Activated naive CD8-positive, alpha-beta T cell treated with anti-CD3 and anti-CD28 coated beads for 36 hours (primary cell): ENCODE measurements at places on chromosomes 5 and 9.

DNA sequence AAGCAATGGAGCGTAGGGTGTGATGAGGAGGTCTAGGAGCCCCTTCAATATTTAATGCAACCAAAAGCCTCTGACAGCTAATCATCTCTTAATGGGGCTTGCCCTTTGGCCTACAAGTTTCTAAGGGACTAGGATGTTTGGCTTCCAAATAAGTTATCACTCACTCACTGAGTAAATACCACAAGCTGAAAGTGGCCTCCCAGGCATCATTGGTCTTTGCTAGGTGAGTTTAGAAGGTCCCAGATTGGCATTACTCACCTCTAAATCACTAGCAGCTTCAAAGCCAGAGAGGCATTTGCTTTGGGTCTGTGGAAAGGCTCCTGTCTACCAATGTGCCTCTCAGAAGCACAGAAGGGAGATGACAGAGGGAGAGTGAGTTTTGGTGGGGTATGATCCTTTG is 344.2 kb downstream of the NTRK2 start:
- DNase-seq, result no peak

DNA sequence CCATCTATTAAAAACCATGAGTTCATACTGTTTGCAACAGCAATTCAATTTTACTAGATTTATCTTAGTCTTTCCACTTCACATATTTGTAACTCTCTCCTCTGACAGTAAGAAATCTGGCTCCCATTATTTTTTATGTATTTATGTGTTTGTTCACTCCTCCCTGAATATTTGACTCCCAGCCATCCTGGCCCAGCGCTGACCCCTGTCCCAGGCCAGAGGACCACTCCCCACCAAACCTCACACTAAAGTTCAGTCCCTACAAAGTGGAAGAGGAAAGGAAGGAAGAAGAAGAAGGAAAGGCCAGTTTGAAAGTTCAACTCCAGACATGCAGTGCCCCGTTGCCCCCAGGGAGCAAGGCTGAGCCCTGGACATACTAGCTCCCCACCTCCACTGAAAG is 271.8 kb downstream of the ADAMTSL1 start:
- DNase-seq, result no peak

DNA sequence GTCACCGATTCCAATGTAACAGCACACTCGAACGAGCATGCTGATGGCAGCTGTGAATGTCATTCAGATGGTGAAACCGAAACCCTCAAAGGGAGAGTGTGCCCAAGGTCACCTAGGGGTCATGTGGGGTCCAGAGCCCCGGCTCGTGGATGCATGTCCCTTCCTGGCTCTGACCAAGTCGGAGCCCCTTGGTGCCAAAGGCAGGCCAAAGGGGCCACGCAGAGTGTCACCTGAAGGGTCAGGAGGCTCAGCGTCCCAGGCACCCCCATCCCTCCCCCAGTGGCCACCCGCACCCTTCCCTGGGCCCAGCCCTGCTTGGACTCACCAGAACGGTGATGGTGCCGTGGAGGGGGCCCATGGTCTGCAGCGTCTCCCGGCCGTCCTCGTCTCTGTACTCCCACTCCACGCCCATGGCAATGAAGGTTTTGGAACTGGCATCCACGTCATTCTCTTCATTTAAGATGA is 69.5 kb downstream of the ZNF354C start:
- DNase-seq, result no peak

GRCh38 chr5:142872795-142873194 is 102.6 kb downstream of the ARHGAP26 start:
- DNase-seq, result no peak

DNA sequence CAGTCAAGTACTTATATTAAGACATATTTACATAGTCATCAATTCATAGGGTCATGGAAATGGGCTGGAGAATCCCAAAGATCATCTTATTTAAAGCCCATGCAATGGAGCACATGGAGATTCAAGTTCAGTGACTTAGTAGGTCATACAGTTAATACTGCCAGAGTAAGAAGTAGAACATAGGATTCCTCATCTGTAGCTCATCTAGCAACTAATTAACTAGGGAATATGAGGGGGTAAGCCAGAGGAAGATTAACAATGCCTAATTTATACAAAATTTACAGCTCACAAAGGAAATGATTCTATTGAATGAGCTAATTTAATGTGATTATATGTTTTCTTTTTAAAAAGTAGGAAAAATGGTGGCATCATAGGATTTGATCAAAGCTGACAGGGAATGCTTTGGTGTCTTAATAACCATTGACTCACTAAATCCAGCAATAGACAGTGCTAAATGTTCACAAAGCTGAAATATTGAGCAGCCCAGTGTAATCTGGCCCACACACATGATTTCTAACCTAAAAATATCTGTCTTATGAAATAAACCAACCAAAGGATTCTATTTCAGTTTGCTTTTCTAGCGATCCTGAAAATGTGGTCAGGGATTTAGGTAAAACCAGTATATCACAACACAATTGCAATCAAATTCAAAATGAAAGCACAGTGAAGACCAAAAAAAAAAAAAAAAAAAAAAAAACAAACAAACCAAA is 53.3 kb downstream of the PRDM6 start:
- DNase-seq, result no peak

- no peak for DNase-seq
Observed at GRCh38 chr9:20477940-20478620, 144.2 kb downstream of the MLLT3 start.

DNA sequence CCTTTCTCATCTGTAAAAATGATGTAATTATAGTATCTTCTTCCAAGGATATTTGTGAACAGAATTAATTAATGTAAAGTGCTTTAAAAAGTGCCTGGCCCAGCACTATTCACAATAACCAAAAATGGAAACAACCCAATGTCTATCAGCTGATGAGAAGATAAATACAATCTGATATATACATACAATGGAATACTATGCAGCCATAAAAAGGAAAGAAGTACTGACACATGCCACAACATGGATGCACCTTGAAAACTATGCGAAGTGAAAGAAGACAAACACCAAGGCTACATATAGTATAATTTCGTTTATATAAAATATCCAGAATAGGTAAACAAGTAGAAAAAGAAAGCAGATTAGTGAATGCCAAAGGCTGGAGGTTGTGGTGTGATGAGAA is 24.1 kb downstream of the DPYSL3 start:
- DNase-seq, result no peak

DNA sequence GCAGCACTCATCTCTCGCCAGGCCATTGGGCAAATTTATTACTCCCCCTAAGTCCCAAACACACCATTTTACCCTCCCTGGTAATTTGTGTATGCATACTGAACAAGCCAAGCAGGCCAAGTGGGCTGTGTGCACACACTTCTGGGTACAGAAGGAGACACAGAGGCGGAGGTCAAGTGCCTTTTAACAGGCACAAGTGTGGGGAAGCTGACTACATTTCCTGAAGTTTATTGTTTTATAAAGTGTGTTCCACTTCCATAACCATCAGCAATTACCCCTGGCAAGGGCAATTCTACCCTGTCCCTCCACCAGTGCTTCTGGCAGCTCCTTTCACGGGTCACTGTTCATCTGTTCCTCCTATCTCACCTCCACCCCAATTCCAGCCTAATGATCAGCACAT is 93.9 kb downstream of the SETX start:
- DNase-seq, result no peak

DNA sequence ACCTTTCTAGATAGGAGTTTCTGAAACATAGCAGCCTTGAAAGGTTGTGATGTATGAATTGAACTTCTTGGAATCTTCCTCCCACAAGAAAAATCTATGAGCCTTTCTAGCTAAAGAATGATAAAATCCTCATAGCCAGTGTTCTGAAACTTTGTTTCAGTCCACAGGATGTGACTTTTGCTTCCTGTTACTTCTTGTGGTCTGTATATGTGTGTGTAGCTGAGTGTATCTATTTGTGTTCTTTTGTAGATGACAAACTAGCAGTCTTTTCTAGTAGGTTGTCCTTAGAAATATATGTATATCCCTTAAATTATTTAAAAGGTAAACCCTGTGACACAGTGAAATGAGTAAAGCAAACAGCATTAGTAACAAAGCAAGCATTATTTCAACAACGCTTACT is 188.8 kb downstream of the MRPS30 start:
- DNase-seq, result no peak

- no peak for DNase-seq
Observed at GRCh38 chr5:82106756-82107155, 134.9 kb downstream of the ATG10 start.
